ENCODE measurements at places on chromosomes 3 and 15.

- DNase-seq = no peak
Measured at GRCh38 chr3:186523434-186523833, 20.7 kb downstream of the CRYGS start.

DNA sequence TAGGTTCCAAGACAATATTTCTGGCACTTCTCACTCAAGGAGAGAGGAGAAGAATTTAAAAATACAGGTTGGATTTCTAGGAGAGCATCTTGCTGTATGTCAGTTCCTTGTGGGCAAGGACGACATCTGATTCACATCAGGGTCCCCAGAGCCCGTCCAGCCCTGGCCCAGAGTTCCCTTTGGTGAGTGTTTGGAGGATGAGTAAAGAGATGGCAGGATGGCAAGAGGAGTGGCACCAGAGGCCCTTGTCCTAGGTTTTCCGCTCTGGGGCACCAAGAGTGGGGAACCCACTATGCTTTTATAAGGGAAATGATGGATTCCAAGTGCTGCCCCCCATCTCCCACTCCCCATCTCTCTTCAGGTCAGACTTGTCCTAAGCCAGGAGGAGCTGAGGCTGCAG is 181.8 kb downstream of the TBC1D2B start:
- no peak for DNase-seq

DNA sequence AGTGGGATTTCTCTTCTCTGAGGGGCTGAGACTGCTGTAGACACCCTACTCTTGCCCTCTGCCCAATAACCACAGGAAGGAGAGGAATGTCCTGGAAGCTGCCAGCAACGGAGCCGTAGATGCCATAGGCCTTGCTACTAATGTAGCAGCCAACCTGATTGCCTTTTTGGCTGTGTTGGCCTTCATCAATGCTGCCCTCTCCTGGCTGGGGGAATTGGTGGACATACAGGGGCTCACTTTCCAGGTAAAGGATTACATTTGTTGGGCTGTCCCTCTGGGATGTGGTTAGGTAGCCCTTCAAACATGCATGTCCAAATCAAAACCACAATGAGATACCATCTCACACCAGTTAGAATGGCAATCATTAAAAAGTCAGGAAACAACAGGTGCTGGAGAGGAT is 16.1 kb downstream of the SLC28A2 start:
- no peak for DNase-seq

- no peak for DNase-seq
Measured at GRCh38 chr15:58460116-58460790, 28.5 kb downstream of the LIPC start.

DNA sequence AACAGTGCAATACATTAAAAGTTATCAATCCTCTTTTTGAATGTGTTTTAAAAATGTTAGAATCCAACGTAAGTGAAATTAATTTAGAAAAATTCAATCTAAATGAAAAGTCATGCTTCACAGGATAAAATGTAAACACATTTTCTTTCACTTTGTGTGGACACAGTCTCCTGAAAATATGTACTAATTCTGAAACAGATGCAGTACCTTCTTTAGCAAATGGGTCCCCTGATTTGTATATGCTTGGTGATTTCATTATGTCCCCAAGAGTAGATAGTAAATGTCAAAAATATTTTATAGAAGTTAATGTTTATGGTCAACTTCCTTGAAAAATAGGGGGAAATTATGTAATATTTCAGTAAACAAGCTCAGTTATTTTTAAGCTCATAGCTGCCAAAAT is 28.9 kb downstream of the FOXP1 start:
- DNase-seq = no peak

DNA sequence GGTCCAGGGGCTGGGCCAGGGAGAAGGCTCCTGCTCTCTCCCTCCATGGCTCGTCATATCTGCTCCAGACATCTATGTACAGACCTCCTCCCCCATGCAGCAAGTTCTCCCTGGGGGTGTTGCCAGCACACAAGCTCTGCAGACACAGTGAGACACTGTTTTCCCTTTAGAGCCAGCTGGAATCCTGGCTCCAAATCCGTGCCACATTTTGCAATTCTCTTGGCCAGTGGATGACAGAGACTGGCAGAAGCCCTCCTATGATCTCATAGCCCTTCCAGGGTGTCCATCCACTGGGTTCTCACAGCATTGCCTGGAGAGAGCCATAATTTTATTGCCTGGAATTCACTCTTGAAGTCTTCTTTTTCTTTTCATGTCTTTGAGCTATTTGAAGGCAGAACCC is 203.9 kb downstream of the TLE3 start:
- no peak for DNase-seq

All from NCI-H2029 (cell line).